Activated T-helper 9 cell treated with anti-CD3 and anti-CD28 coated beads, Interleukin-2, amount 50 U/mL, for 16 hours (primary cell): ENCODE measurements at places on chromosomes 7 and 10.

DNA sequence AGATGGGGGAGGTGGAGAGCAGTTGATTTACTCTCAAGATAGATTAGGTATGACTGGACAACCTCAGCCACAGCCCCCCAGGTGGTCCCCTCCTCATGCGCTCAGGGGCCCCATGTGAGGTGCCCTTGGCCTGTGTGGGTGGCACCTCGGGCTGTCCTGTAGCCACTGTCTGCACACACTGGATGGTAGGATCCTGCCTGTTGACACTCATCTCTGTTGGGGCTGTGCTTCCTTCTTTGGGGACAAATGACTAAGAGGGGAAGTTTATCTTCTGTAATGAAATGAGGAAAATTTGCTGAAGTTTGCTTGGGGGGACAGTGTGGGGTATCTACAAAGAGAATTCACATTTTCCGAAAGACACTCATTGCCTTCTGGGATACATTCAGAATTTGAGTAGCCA, 53.6 kb upstream of the ANTXRL start:
- DNase-seq = no peak

GRCh38 chr10:129501652-129502436, 34.8 kb downstream of the MGMT start:
- DNase-seq = no peak

- DNase-seq = no peak
Measured at GRCh38 chr7:87912121-87912520, 21.9 kb upstream of the ADAM22 start.

GRCh38 chr7:143283381-143283780, 1.4 kb upstream of the TMEM139 start:
- DNase-seq = no peak
